ENCODE measurements at places on chromosomes 6 and 20.

DNA sequence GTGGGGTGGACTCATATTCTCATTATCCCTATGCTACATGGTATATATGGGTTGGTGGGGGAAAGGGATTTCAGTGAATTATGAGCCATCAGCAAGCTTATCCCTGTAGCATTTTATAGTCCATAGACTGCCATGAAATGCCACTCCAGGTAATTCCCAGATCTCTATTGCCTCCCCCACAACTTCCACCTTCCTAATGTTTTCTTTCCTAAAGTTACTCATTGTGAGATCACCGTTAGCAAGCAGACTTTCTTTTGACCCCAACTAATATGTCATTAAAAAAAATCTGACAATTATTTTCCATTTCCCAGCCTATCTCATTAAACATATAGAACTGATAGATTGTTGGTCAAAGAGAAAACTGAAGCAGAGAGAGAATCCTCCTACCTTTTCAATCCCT lies 40.7 kb upstream of the TBX18 start:
- no peak for DNase-seq

GRCh38 chr6:551405-551804 lies 105.5 kb downstream of the HUS1B start:
- DNase-seq = peak; percentile 63

DNA sequence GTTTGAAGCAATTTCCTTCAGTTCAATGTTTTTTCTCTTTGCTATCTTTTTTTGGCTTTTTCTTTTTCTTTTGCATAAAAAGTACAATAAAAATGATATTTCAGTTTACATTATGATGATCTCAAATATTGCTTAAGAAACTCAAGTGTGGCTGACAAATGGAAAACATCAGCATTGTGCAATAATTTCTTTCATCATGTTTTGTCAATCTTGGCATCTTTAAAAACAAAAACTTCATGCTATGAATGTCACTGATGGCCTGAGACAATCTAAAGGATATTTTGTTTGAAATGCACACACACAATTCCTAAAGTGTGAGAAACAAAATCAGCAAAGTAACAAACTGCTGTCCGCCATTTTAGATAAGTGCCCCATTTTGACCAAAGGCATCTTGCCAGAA lies 13.9 kb upstream of the MTCL3 start:
- DNase-seq = no peak

DNA sequence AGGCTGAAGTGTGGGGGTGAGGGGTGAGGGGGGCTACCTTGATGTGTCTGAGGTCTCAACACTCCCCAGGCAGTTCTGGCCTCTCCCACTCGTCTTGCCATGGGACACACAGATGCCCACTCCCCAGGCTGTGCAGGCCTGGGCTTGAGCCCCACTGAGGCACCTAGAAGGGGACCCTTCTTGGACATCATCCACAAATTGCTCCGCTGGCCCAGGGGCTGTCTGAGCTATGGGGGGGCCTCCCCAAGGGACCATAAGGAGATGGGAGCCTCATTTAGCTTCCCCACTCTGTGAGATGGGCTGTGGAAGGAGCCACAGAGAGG lies 155.5 kb upstream of the MLN start:
- no peak for DNase-seq

DNA sequence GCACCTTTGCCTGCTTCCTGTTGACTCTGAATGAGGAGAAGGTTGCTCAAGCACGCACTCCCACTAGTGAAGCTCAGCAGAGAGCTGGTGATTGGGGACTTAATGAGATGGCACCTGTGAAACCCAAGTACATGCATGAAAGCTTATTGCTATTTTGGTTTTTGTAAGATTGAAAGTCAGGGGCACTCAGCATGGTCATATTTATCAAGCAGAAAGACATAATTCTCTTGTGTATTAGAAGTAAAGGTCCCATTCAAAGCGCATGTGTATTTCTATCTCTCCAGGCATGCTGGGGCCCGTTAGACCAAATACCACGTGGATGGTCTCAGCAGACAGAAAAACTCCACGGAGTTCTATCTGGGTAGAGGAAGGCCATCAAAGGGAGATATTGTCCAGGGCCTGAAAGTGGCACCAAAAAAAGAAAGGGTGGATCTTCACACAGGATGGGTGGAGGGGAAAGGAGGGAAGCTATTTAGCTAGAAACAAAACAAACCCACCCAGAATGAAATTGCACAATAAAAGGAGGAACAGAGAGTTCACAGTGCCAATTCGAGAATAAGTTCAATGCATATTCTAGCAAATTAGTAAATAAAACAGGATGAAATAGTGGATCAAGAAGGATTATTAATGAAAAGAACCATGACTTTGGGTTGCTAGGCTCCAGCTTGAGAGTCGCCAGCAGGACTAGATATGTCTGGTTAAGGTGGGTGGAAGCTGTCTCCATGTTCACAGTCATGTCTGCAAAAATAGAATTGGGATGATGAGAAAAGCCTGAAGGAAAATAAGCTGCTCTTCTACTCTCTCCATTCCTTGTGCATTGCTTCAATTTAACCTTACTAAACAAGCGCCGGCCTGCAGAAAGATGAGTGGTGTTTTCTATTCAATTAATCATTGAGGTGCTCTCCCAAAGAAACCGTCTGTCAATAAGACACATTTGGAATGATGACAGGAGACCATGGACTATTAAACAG lies 224.9 kb upstream of the DTNBP1 start:
- DNase-seq = no peak

GRCh38 chr6:13924146-13924948 lies 405 bp upstream of the RNF182 start:
- DNase-seq = peak; percentile 81

- no peak for DNase-seq
Measured at GRCh38 chr6:97508646-97509045, 225.6 kb upstream of the MMS22L start.

DNA sequence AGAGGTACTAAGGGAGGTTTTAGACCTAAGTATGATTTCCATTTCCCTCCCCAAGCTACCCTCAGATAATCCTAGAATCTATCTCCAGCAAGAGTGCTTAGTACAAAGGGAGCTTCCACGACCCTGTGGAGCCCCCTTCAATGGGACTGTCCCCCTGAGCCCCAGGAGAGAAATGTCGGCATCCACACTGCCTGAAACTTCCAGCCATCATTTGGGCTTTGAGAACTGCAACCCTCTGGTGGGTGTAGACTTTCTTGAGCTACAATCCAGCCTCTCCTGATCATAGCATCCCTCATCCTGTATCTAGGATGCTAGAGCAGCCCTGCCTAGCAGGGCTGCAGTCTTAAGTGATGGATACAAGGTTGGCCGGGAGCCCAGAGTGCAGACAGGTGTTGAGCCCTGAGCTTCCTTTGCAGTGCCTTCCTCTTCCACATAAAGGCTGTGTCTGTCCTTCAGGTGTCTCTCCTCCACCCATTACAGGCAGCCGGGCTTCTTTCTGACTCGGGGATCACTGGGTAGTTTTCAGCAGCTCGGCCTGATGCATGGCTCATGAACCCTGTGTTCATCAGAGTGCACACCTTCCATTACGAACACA lies 424.5 kb downstream of the PREX1 start:
- DNase-seq = no peak

GRCh38 chr6:32937230-32937633 lies 3.6 kb downstream of the HLA-DMB start:
- no peak for DNase-seq

DNA sequence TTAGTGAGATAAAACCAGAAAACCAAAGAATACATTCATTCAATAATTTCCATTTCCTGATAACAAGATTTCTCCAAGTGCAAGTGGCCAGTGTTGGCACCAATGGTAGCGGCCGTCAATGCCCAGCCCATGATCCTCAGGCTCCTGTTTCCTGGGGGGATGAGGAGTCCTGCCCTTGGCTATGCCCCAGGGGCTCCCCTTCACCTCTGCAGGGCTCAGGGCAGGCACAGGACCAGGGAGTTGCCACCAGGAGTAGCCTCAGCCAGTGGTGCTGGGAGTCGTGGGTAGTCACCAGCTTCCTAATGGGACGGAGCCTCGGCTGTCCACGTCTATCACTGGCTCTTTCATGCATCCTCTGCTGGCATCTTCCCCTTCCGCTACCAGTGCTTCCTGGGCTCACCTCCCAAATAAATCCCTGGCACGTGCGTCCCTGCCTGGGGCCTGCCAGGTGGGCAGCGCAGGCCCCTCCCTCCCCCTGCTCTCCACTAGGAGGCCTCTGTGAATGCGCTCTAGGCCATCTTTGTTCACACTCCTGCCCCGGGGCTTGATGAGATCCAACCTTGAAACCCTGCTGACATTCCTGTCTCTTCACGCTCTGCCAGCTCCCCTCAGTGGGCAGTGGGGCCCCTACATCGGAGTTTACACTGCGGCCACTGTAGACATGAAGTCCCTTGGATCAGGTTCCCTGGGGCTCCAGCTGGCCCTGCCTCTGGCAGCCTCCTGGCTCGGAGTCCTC lies 215.7 kb downstream of the SYNDIG1 start:
- peak; percentile 45 for DNase-seq

DNA sequence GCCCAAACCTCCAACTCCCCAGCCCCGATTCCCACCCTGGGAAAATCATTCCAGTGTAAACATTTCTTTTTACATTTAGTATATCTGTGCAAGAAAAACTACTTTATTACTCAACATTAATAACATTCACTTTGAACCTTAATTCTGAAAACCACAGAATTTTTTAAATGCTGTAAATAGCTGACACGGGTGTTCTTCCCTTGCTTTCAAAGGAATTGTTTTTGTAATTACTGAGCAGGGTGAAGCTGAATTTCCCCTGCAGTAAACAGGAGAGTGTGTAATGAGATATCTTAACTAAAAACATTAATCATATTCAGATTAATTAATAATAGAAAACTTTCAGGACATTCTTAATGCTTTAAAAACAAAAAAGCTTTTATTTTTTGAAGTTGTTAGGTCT lies 99.3 kb upstream of the CITED2 start:
- no peak for DNase-seq

- no peak for DNase-seq
Measured at GRCh38 chr6:13375360-13375878, 47.1 kb upstream of the TBC1D7 start.

- peak; percentile 88 for DNase-seq
Measured at GRCh38 chr20:35617397-35618262, 2.0 kb downstream of the SPAG4 start.

DNA sequence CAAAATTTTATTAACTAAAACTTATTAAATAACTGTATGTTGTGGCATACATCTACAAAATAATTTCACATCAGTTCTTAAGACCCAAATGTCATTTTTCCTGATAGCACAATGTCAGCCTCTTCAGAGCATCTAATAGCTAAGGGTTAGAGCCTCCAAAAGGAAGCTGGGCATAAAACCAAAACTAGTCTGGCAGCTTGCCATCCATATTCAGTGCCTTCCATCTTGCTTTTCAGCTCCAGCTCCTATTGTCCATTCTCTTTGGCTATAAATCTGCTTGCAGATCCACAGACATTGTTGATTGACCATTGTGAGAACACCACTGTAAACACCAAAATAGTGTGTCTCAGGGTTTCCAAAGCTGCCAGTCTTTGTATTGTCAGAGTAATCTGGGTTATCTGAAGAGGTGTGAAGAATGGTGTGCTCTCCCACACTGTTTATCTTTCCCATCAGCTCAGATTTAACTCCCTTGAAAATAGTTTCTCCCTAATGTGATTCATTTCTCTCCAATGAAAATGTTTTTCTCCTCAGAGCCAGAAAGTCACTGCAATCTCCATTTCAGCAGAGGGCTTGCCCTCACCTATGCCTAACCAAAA lies 154.8 kb upstream of the KCNQ5 start:
- no peak for DNase-seq

DNA sequence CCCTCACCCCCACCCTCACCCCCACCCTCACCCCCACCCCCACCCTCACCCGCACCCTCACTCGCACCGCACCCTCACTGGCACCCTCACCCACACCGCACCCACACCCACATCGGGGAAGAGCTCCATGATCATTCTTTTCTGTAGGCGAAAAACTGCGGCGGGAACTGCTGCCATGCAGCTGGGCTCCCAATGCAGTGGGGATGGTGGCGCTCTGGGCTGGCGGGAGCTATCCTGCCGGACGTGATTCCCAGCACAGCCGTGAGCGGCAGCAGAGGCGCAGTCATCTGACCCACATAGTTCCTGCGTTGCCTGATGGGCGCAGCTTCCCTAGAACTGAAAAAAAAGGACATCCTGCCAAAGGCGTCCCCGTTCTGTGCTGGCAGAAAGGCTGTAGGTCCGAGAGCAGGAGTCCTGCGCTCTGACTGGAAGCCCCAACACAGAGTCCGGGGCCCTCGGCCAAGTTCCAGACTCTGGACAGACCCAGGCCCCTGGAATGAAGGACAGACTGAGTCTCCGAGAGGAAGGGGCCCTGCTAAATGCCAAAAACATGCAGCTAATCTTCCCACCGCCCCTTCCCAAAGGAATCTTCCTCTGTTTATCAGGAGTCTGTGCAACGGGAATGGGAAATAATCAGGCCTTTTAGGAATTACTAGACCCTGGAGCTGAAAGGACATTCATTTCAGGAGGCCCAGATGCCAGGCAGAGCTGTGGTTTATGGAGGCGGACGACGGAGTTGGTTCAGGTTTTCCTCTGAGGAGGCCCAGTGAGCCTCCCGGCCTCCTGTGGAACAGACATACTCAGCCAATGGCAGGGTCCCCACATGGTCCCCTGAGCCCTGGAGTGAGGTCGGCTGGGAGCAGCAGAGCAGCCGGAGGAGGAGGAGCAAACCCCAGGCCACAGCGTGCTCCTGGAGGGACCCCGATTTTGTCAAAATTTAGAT lies 14.1 kb upstream of the TCFL5 start:
- peak; percentile 85 for DNase-seq

DNA sequence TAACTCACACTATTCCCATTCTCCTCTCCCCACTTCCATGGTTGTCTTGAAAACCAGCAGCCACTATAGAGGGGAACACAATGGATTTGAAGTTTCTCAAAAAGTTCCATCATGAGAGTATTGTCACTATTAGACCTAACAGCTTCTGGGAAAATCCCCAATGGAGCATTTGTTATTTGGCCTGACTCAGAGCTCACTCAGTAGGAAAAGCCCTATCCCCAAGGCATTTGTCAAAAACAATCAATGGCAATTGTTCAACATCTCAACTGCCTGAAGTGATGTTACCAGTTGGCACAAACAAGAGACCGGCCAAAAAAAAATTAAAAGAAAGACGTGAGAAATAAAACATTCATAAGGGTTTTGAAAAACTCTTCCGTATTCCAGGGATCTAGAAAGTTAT lies 98.8 kb downstream of the MYLK4 start:
- no peak for DNase-seq

GRCh38 chr6:56550301-56550700 lies 92.4 kb downstream of the DST start:
- DNase-seq = no peak

- DNase-seq = no peak
Measured at GRCh38 chr6:127484212-127484863, 25.1 kb upstream of the KIAA0408 start.

- no peak for DNase-seq
Measured at GRCh38 chr6:21342501-21342900, 251.1 kb upstream of the SOX4 start.

DNA sequence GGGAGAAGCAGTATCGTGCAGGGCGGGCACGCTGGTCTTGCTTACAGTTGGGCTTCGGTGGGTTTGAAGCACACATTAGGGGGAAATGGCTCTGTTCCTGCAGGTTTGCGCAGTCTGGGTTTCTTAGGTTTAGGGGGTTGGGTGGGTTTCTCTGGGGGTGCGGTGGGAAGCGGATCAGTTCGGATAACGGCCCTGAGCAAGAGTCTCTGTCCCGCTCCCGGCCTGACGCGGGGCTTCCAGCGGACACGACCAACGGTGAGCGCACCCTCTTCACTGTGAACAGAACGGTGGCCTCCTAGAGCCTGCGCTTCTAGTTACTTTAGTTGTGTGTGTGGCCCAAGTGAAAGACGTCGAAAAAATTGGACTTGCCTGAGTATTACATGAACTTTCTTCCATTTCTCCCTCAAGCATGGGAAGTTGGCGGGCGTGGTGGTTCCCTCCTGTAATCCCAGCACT lies 635 bp upstream of the ELOVL2 start:
- DNase-seq = peak; percentile 47

- no peak for DNase-seq
Measured at GRCh38 chr20:51470499-51470820, 72.1 kb downstream of the NFATC2 start.

Measured in GM23338 (cell line).